Epithelial cell of umbilical artery (primary cell): ENCODE measurements at places on chromosomes 4 and X. TPM values are rescaled to one million over a fixed set of nuclear protein-coding genes. Genes with fewer than 3 reads are reported as not detected.

The TMEM271 gene
- not detected in 2 replicates for total RNA-seq

The TMEM33 gene
- 53.3 and 54.3 TPM in 2 replicates for total RNA-seq

The NLRP2B gene
- total RNA-seq: under 0.01 TPM in 1 of 2 replicates, not detected in the other

The FATE1 gene
- total RNA-seq: not detected in 2 replicates

The THAP6 gene
- 5.8 and 10.2 TPM in 2 replicates for total RNA-seq

The MAGEB10 gene
- not detected in 2 replicates for total RNA-seq

The PLS3 gene
- 507 and 732 TPM in 2 replicates for total RNA-seq

The ZRSR2 gene
- 1.6 and 6.1 TPM in 2 replicates for total RNA-seq

The TMPRSS11D gene
- not detected in 2 replicates for total RNA-seq

The SYTL5 gene
- under 0.01 TPM in 1 of 2 replicates, not detected in the other for total RNA-seq
